ENCODE measurements at places on chromosomes 11 and 22.

DNA sequence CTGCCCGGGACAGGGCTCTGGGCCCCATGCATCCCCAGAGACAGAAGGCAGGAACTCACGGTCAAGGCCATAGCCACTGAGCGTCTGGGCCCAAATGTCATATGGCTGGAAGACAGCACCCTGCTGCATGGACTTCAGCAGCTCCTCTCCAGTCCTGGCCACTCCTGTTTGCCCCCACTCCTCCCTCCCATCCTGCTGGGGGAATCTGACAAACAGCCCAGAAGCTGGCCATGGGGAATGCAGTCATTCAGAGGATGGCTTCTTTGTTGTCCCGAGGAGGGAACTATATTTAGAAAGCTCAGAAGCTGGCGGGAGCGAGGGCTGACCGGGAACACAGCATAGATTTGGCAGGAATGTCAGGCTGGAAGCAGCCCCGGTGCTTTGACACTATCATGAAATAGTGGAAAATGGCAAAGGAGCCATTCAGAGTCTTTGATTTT, 35.0 kb downstream of the DKK3 start:
- no peak for DNase-seq

GRCh38 chr11:69969890-69970784, 108.0 kb upstream of the ANO1 start:
- no peak for DNase-seq

DNA sequence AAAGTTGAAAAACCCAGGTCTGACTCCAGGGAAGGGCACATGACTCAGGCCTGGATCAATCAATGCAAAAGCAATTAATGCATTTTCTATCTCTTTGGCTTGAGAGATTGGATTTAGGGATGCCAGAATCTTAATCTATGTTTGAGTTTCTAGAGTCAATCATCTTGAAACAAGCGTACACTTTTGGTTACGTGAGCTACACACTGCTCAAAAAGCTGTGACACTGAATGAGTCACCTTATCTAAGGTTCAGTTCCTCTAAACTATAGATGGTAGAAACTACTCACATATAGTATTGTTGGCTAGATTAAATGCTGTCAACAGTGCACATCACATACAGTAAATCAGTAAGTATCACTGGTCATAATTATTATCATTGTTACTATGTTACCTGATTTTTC, 24.2 kb downstream of the MRE11 start:
- DNase-seq = no peak

GRCh38 chr11:26112264-26112663, 219.7 kb upstream of the ANO3 start:
- no peak for DNase-seq

GRCh38 chr11:80593648-80594374, 1153.0 kb upstream of the TENM4 start:
- DNase-seq = no peak

DNA sequence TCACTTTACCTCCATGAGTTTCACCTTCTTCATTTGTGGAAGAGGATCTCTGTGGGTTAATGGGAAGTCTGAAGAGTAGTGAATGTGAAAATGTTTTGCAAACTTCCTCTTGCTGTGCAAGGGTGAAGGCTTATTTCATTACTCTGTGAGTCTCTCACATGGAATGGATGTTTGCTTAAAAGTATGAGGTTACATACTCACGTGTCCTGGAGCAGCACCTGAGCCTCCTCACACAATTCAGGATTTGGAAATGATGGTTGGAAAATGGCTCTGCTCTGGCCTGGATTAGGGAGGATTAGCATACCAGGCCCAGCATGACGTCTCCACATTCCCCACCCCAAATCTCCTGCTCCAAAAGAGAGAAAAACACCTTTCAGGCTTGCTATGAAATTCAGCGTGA, 4.8 kb downstream of the GRAMD1B start:
- DNase-seq = no peak

DNA sequence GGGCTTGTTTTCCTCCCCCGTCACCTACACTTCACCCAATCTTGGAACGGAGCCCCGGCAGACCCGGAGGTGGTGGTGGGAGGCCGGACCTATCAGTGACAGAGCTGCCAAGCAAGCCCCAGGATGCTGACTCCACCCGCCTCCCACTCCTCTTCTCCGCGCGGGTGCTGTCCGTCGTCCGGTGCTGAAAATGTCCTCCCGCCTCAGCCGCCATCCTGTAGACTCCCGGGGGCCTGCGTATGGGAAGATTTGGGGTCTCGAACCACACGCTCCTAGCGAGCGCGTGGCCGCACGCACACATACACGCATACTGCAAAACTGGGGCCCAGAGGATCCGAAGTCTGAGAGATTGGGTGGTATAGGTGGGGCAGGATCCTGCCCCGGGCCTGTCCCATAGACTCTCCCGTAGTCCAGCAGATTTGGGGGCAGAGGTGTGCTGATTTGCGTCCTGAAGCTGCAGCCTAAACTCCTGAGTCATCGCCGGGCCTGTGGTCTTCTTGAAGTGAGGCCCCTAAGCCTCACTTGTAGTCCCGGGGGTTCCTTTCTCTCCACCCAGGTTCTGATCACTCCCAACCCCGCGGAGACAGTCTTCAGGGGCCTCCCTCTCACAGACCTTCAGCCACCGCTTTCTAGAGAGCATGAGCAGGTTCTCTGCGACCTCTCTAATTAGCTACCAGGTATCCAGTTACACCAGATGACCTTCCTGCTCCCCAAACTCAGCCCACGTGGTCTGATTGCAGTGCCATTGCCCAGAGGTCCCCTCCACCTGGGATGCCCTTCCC, 796 bp upstream of the YIF1A start:
- DNase-seq = peak; percentile 53

DNA sequence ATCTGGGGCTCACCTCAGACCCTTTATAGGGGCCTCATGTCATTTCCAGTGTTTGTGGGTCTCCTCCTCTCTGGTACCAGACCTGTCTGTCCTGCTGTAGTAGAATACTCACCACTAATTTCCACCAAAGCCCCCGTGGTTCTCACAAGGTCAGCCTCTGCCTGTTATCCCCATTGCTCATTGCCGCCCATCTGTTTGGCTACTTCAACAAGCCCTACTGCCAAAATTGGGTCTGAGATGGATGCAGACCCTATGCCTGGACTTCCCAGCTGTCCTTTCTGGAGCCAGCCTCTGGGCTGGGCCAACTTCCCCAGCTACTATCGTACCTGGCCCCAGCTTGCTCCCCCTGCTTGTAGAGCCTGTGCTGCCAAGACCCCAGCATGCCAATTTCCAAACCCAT, 152.1 kb upstream of the ISX start:
- DNase-seq = no peak

GRCh38 chr11:369336-370018, at the start of gene B4GALNT4:
Gene B4GALNT4 (plus strand): TSS chr11:369499. CDS start chr11:369804, 305 bp downstream.
- DNase-seq = no peak

DNA sequence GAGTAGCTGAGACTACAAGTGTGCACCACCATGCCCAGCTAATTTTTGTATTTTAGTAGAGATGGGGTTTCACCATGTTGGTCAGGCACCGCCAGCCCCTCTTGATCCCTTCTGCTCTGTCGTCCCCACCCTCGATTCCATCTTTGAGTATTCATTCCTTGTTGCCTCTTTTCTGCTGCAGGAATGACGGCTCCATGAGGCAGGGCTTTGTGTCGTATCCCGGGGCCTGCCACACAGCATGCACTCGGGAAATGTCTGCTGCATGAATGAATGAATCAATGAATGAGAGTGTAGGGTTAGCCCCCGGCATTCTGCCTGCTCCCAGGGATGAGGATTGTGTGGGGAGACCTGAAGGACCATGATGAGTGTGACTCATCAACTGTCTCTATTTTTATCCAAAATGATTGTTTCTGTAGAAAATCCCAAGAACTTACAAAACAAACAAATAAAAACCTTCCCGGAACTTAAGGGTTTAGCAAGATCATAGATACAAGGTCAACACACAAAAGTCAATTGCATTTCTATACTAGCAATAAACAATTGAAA, 54.6 kb upstream of the SLC22A12 start:
- no peak for DNase-seq

GRCh38 chr11:121592708-121593107, 139.9 kb upstream of the SORL1-AS1 start:
- DNase-seq = no peak

GRCh38 chr11:128105950-128106349, 481.4 kb downstream of the ETS1 start:
- no peak for DNase-seq

DNA sequence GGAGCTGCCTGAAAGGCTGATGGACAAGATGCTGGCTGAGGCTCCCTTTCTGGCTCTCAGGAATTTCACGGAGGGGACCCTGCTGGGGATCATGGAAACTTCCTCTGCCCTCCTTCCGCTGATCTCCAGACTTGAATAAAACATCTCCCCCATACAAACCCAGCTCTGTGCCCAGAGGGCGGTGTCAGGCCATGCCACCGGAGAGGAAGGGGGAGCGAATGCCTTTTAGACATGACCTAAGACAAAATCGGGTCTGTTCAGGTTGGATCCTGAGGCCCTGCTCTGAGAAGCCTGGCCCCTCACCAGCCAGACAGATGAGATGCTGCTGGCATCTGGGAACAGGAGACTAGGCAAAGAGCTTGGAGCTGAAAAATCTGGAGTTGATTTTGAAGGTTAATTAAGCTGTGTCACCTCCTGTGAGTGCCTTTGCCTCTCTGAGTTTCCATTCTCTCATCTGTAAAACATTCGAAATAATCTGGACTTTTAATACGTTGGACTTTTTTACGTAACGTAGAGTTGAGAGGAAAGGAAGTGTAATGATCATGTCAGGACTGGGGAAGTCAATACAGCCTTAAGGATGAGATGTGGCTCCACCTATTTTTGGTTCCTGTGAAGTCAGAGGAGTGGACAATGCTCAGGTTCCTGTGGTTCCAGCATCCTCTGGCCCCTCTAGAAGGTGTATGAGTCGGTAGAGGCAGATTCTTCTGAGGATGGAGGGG, 163.6 kb downstream of the ST3GAL4 start:
- no peak for DNase-seq

DNA sequence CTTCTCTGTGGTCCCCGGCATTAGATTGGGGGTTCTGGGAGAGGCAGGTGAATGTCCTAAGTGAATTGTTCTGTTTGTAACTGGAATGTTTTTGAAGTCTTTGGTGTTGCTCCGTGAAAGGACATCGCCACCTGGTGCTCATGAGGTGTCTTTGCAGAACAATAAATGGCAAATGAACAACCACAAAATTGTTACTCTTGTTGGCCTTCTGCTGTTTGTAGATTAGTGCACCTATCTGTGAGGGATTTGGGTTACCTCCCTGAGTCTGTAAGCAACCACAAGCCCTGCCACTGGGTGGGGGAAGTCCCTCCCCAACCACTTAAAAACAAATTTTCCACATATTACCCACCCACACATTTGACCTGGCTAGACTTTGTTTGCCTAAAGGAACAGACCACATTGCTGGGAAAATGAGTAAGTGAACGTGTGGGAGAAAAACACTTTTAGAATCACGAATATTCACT, 4.7 kb downstream of the MPEG1 start:
- peak; percentile 13 for DNase-seq

- no peak for DNase-seq
Observed at GRCh38 chr11:95795627-95796295, 5.5 kb downstream of the CEP57 start.

DNA sequence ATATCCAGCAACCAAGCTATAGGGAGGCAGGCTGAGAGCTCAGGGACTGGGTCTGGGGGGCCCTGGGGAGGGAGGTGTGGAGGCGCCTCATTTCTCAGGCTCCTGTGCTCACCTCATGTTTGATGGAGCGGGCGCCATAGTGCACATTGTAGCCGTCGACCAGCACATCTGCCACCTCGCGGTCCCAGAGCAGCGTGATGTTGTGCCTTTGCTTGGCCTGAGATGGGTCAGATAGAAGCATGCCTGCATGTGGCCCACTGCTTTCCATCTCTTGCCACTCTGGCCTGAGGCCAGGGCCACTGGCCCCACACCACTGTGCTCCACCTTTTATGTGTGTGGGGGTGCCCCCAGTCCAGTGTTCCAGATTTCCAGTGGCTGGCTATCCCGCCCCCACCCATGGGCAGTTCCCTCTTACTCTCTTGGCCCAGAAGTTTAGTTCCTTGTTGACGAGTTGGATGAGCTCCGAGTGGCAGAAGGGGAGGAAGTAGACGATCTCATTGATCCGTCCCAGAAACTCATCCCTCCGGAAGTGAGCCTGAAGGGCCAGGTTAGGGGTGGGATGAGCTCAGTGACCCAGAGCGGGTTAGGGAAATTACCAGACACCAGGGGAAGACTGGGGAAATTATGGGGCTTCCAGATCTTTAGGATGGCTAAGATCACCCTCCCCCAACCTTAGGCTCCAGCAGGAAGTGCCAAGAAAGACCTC, 50.1 kb upstream of the PHOX2A start:
- DNase-seq = no peak

- no peak for DNase-seq
Observed at GRCh38 chr11:12285106-12285505, 92.3 kb upstream of the PARVA start.

DNA sequence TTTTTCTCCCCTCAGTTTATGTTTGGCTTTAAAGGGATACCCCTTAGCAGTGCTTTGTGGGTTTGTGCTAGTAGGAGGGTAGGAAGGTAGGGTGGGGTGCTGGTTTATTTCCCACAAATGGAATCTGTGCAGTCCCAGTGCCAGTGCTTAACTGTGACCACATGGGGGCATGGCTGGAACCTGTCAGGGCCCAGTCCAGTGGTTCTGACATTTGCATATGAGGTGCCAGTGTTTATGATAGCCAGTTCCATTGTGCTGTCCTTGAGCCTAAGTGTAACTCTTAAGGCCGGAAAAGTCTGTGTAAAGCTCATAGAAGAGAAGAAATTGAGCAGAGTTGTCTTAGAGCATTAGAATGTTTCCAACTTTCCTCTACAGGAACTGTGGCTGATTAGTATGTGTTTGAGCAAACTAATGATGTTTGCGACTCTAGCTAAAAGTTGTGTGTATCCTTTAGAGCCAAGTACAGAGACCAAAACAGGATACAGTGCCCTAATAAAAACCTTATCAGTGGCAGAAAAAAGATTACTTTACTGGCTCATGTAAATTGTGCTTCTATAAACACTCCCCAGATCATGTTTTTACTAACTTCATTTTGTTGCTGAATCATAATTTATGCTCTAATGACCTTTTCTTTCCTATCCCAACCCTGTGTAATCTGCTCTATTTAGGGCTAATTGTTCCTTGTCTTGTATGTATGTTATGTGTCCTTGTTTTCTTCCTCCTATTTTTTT, 38.1 kb downstream of the DIXDC1 start:
- DNase-seq = no peak
